Fibroblast of skin of right quadriceps (primary cell): ENCODE measurements at places on chromosomes 2 and 18.

DNA sequence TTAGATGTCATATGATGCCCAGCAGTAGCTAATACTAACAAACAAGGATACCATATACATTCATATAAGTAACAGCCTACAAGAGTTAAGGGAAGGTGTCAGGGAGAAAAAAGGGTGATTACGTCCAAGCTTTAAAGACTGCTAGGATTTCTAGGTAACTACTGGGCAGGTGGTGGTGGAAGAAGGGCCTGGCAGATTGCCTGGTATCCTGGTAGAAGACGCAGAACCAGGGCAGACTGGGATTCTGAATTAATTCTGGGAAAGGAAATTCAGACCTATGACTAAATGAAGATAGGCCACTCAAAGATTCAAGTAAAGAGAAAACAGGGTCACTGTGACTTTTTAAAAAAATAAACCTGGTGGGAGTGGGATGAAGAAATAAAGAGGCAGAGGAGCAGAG lies 31.9 kb downstream of the NDUFA10 start:
- no peak for DNase-seq

DNA sequence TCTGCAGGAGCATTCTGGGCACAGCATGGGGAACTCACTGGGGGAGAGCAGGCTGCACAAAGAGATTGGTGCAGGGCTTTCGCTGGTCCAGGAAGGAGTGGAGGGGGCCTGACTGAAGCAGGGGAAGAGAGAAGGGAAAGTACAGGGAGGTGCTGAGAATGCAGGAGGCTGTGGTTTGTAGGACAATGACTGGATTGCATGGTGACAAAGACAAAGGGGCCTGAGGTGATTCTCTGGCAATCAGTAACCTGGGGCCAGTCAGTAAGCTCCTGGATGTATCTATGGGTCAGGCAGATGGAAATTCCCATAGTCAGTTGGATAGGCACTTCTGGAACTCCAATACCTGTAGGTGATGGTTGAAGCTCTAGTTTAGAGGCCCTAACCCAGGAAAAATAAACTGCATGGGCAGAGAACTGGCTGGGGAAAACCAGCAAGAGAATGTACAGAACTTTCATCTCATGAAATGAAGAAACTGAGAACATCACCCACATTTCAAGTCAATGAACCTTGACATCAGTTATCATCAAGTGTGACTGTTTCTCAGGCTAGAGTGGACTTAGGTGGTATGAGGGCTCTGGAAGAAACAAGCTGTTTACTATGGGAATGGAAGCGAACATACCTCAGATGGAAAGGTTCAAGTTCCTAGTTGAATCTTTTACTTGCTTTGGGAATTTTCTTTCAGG lies 193.2 kb downstream of the TPGS2 start:
- no peak for DNase-seq

DNA sequence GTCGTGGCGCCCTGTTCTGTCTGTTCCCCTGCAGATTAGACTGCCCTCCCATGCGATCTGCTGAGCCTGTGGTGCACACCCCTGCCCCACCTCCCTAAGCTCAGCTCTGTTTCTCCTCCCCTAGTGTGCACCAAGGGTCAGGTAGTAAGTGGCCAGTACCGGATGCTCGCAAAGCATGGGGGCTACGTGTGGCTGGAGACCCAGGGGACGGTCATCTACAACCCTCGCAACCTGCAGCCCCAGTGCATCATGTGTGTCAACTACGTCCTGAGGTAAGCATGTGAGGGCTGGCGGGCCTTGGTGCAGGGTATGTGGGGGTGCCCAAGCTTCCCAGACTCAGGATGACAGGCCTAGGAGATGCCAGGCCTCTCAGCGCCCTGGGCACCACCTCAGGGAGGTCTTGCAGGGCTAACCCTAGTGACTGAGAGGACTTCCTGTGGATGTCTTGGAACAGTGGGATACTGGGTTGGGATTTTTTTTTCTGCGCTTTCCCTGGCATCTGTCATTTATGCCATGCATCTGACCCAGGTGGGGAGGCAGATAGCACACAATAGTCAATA lies 78.4 kb downstream of the EPAS1 start:
- DNase-seq = no peak

- peak; percentile 1 for DNase-seq
Observed at GRCh38 chr18:1891641-1892040, 679.7 kb downstream of the METTL4 start.

DNA sequence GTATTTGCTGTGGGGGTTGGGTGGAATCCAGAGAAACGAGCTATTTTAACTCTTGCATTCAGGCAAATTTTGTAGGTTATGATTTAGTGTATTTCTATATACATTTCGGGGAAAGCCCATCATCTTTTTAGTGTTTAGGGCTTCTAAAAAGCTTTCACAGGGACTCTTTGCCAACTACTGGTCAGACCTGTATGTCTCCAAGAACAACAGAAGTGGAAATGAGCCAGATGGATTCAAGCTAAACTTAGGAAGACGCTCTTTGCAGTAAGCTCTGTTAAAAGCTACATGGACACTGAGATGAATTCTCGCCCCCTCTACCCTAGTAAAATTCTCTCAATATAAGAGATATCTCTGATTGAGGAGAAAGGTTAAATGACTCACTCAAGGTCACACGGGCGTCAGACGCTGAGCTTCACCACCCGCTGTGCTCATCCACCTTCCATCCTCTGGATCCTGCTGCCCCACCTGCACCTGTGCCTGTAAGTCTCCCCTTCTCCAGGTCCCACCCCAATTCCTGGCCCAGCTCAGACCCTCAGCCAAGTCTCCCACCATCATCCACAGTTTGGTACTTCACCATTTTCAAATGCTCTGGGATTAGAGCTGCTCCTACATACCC lies 85.6 kb downstream of the MARCHF4 start:
- DNase-seq = no peak

DNA sequence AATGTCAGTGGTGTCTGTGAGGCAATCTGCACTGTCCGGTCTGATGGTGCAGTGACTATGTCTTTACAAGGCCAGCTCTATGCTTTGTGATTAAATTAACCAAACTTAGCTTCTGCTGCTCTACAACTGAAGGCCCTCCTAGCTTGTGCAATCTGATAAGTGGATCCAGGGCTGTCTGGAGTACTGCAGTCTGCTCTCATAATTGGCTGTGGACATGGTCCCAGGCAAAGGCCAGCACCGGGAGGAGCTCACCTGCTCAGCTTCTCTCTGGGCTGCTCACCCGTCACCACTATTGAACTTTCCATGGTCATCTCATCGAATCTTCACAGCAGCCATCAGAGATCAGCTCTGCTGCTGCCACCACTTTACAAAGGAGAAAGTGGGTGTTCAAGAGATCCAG lies 13.0 kb upstream of the APCDD1 start:
- no peak for DNase-seq

DNA sequence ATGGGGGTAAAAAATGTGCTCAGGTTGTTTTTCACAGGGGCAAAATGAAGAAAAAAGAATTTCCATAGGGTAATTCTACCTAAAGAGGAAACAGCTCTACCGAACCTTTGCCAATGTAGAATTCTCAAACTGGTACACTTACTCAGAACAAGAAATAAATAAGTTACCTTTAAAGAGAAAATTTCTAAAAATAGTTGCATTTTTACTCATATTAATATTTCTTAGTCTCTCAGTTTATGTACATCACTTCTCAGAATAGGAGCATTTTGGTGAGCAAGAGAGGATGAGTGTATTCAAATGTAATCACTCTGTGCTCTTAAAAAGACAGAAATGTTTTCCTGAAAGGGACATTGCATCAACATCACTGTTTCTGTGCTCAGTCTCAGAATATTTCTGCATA lies 574.7 kb upstream of the SLC8A1 start:
- no peak for DNase-seq

- no peak for DNase-seq
Observed at GRCh38 chr2:134773335-134773734, 54.5 kb upstream of the TMEM163 start.

DNA sequence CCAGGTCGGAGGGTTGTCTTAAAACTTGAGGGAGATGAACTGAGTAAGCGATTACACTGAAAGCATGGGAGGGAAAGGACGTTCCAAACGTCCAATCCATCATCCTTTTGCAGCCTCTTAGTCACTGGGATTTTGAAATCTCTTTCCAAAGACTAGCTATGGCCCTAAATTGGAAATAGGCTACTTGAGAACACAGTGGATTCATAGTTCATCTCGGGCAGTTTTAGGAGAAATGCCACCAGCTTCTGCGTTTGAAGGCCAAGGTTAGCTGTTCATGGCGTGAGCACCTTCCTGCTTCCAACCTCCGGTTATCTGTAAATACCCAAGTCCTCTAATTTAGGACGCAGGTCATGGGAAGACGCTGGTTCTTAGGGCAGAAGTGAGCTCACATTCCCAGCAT lies 821 bp upstream of the EML6 start:
- peak; percentile 47 for DNase-seq

- no peak for DNase-seq
Observed at GRCh38 chr2:6449343-6449742, 416.4 kb downstream of the CMPK2 start.

DNA sequence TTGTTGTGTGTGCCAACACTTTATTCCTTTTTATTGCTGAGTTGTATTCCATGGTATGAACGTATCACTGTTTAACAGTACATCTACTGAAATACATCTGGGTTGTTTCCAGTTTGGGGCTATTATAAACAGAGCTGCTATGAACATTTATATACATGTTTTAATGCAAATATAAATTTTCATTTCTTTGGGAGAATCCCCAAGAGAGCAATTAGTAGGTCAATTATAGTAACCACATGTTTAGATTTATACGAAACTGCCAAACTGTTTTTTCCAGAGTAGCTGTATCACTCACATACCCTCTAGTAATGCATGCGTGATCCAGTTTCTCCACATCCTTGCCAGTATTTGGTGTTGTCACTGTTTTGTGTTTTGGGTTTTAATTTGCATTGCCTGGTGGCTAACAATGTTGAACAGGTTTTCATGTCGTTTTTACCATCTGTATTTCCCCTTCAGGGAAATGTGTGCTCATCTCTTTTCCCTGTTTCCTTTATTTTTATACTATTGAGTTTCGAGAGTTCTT lies 81.0 kb downstream of the TMEM131 start:
- DNase-seq = peak; percentile 39

- no peak for DNase-seq
Observed at GRCh38 chr2:193885419-193885818, 1690.7 kb upstream of the TMEFF2 start.

DNA sequence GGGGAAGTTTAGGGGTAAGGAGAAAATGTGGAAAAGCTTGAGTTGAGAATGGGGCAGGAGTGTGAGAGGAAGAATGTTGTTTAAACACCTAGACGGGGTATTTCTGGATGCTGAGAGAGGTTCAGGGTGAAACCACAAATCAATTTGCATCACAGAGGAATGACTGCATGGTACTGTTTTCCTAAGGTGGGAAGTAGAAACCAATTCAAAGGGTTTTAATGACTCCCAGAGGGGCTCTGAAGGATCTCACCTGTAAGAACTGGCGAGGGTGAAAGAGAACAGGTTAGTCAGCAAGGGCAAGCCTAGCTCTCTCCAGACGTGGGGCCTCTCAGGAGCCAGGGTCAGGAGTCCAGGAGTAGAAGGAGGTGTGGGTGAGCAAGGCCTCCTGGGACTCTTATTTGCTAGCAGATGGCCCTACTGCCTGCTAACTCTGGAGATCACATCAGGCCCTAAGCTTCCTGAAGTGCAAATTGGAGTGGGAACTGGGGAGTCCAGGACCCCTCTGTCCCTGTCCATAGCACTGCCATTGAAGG lies 133.0 kb upstream of the CELF4 start:
- DNase-seq = no peak

DNA sequence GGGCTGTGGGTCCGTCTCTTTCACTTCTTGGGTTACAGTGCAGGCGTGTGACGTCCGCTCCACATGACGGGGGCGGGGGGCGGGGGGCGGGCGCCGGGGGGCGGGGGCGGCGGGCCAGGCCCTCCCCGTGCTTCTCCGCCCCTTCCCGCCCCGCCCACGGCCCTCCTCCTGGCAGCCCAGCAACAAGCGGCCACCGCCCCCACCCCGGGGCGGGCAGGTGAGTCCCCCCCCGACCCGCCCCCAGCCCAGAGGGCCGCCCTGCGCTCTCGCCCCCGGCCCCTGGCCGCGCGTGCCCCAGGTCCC lies 3.6 kb downstream of the ZNF516 start:
- peak; percentile 69 for DNase-seq

DNA sequence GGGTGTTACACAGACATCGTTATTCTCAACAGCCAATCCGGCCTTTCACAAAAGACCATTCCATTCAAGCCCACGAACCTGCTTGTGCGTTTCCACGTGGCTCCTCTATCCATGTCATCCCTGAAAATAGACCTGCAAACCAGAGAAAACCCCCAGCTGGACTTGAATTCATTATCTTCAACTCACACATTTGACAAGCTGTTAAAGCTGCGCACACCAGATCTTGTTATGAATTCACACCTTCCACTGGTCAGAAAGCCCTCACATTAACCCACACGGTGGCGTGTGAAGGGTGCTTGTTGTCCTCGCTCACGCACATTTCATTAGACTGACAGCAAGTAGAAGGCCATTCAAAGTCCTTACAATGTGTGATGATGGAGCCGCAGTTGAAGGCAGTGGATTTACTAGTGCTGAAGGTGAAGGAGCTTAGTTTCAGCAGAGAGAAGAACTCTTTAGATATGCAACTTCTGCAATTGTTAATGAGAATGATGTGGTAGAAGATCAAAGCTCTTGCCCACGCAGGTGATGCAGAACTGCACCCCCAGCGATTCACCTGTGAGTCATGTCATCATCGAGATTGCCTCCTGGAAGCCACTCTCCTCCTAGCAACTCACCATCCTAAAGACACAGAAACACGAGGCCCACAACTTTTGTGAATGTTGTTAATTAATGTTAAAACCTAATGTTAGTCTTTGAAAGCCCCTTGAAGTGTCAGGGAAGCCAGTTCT lies 224.8 kb upstream of the SOX11 start:
- DNase-seq = no peak

DNA sequence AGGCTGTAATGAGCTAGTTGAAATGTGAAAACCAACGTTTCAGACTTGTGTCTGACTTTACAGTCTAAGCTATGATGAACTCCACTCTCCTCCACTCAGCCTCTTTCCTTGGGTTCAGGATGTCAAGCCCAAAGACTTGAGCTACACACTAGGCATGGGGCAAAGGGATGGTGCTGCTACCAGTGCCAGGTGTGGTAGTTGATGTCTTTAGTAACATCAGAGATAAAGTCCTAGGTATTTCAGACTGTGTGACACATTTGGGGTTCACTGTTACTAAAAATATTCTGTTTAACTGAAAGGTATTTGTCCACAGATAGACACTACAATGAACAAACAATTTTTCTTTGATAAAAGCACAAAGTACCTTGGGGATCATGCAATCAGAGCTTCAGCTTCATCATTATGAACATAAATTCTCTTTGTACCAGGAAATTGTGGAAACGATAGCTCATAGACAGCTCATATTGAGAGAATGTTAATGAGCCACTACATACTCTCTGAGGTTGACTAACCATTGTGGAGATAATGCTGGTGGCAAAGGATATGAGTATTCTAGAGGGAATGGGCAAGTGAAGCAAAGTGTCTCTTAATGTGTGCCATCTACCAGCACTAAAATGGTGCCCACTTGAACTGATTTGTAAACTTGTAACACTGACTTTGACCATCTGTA lies 253.7 kb upstream of the THUMPD2 start:
- peak; percentile 94 for DNase-seq

- peak; percentile 43 for DNase-seq
Observed at GRCh38 chr2:142974288-142975024, 97.0 kb downstream of the KYNU start.

- DNase-seq = no peak
Observed at GRCh38 chr18:49544362-49544761, 17.5 kb upstream of the LIPG start.
